ENCODE measurements at places on chromosomes 16 and 17. TPM values are rescaled to one million over a fixed set of nuclear protein-coding genes. Genes with fewer than 3 reads are reported as not detected.

The SUMO2 gene
- 201 TPM for total RNA-seq

The CHTF8 gene
- 30.5 TPM for total RNA-seq

The DOC2A gene
- 1.7 TPM for total RNA-seq

The RHBDF2 gene
- 36.2 TPM for total RNA-seq

The OTOP3 gene
- not detected for total RNA-seq

The RBFOX1 gene
- total RNA-seq, result not detected
